ENCODE measurements at places on chromosomes 11 and 22.
A peak's percentile ranks its signal among the peaks of the same experiment; 100 is the strongest.

DNA sequence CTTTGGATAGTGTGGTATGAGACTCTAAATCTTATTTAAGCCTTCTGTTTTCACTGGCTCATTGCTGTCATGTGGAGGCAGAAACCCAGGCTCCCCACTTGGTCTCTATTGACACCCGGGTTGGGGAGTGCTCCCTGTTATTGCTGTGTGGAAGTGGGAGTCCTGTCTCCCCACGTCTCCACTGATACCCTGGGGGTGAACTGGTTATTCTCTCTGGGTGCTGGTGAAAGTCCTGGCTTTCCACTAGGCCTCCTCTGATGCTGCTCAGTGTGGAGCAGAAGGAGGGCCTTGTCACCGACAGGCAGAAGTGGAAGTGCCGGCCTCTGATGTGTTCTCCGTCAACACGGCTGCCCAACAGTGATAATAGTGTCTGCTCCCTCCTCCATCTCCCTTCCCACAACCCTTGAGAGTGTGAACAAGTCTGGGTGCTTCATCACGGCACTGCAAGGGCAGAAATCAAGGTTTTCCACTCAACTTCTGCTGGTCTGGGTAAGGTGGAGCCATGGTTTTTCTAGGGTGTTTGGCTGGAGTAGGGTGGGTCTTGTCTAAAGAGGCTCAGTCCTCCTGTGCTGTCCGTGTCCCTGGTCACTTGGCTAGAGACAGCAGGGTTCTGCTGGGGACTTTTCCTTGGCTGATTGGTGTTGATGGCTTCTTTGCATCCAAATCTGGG lies 240.7 kb upstream of the B3GAT1 start:
- no peak for DNase-seq

DNA sequence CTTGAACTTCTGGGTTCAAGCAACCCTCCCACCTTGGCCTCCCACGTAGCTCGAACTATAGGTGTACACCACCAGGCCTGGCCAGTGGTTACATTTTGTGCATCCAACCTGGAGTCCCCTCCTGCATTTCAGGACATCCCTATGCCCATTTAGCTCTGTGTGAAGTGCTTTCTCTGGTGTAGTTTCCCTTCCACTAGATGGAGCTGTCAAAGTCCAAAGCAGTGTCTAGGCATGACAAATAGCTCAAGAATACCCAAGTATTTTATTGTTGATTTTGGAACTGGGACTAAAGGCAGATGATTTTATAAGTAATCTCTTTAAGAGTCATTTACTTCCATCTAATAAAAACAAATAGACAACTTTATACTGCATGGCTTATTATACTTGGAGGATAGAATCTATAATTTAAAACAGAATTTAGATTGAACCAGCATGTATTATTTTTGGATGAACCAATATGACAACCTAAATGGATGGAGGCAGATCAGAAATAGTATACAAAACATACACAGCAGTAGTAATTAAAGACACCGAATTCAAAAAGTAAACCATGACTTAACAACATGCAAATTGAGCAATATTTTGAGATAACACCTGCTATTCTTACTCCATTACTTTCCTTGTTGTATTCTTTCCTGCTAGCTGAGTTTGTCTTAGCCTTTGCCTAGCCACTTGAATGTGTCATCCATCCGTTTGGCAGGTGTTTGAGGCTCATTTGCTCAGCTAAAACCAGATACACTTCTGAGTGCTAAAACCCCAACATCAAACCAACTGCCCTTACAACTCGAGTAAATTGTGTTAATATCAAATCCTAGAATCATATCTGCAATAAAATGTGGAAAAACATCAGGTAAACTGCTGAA lies 37.7 kb downstream of the EIF4ENIF1 start:
- DNase-seq = peak; percentile 44

GRCh38 chr11:33534575-33534974 lies 166.1 kb downstream of the C11orf91 start:
- peak; percentile 81 for DNase-seq

- no peak for DNase-seq
These were observed 43.8 kb downstream of the FLI1 start for GRCh38 chr11:128737704-128738103.

GRCh38 chr11:66920978-66921784 lies 37.0 kb downstream of the PC start:
- no peak for DNase-seq

GRCh38 chr11:67644472-67645418 lies 5.2 kb upstream of the TBX10 start:
- DNase-seq = no peak

GRCh38 chr11:36105743-36106581 lies 162.1 kb downstream of the LDLRAD3 start:
- DNase-seq = no peak

- DNase-seq = peak; percentile 71
These were observed 68.0 kb upstream of the YWHAH start for GRCh38 chr22:31876156-31876920.

DNA sequence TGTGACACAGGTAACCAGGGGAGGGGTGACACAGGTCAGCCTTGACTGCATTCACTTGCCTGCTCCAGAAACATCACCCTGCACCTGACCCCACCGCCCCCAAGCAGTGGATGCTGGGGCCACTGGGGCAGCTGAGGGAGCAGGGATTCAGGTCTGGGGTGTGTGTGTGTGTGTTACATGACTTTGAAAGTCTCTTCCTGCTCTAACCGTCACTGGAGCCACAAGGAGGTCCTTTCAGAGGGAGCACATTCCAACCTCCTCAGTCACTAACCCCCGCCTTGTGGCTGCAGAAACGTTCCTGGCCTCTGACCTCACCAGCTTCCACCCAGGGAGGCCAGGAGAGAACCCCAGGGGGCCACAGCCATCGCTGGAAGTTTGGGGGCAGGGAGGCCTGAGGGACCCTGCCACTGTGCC lies 2.9 kb upstream of the FOSL1 start:
- peak; percentile 81 for DNase-seq

GRCh38 chr11:61268588-61269250 lies 26.4 kb downstream of the VWCE start:
- DNase-seq = no peak

- no peak for DNase-seq
These were observed 231.5 kb downstream of the MIAT start for GRCh38 chr22:26888887-26889286.

DNA sequence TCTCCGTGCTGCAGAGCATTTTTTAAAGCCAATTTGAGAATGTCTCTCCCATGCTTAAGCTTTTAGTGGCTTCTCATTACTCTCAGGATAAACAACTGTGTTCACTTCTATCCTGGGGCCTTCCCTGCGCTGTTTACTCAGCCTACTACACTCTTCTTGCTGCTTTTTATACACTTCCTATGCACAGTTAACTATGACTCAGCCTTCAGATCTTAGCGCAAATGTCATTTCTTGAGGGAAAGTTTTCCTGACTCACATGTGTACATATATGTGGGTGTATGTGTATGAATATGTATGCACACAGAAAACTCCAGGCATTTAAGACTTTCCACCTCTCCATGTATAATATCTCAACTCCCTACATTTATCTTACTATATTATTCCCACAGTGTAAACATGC lies 9.8 kb downstream of the THAP12 start:
- DNase-seq = peak; percentile 71

- no peak for DNase-seq
These were observed 545 bp upstream of the ZDHHC13 start for GRCh38 chr11:19116276-19116970.

DNA sequence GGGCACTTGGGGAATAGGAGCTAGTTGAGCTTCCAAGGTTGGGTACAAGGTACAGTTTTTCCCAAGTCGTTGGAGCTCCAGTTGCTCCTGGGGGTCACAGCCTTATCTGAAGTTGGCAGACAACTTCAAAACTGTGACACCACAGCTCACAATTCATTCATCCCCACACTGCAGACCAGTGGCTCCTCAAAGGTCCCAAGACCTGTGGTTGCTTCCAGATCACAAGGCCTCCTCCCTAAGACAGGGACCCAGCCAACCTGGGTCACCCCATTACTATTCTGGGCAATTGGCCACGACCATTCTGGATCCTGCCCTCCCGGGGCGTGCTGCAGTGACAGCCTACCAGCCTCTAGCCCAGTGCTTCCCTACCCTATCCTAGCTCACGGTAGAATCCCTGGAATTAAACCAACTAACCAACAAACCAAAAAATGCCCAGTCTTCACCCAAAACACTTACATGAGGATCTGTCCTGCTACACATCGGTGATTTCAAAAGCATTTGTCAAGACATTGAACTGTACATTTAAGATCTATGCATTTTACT lies 862 bp upstream of the PDXP start:
- peak; percentile 29 for DNase-seq

GRCh38 chr11:35012467-35013191 lies 96.2 kb downstream of the PDHX start:
- no peak for DNase-seq

DNA sequence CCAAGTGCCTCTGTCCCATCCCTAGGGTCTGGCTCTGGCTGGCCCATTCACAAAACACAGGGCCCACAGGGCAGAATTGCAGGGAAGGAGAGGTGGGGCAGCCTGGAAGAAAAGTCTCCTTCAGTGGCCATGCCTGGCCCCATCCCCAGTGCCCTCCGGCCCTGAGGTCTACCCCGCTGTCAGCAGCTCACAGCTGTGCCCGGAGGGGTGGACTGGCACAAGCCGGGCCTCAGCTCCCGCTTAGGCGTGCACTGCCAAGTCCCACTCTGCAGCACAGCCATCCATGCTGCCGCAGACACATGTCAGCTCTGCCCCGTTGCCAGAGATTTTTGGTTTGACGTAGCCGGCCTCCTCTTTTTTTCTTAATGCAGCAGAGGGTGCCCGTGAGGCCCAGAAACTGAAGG lies 3.9 kb upstream of the SCN2B start:
- peak; percentile 64 for DNase-seq

- DNase-seq = no peak
These were observed 404.5 kb downstream of the LARGE1 start for GRCh38 chr22:33515795-33516194.

DNA sequence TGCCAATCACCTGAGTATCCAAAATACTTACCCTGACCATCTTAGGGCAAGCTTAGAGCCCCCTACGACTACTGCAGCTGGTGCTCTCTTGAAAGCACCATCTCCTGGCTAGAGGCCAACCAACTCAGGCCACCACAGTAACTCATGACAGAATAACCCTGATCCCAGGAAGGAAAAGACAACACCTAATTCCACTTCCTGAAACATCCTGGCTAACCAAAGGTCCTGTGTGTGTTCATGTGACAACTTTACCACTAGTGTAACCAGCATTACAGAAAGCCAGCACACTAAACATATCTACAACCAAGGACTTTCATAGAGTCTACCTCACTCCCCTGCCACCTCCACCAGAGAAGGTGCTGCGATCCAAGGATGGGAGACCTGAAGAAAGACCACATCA lies 17.4 kb upstream of the TMEM45B start:
- DNase-seq = no peak

- DNase-seq = no peak
These were observed 7.0 kb downstream of the ASRGL1 start for GRCh38 chr11:62344210-62344609.

DNA sequence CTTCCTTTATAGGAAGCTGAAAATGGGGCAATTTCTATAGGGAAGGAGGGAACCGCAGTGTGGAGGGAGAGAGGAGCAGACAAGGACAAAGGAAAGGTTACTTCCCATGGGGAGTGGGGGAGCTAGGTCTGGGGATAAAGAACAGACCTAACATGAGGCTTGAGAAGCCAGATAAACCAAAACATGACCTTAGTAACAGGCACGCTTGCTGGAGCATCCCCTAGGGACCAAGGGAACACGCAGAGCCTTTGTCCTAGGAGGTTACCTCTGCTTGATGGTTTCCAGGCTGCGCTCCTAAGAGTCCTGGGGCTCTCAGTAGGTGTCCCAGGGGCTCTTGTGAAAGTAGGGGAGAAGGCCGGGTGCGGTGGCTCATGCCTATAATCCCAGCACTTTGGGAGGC lies 271.4 kb upstream of the NCAM1 start:
- no peak for DNase-seq

DNA sequence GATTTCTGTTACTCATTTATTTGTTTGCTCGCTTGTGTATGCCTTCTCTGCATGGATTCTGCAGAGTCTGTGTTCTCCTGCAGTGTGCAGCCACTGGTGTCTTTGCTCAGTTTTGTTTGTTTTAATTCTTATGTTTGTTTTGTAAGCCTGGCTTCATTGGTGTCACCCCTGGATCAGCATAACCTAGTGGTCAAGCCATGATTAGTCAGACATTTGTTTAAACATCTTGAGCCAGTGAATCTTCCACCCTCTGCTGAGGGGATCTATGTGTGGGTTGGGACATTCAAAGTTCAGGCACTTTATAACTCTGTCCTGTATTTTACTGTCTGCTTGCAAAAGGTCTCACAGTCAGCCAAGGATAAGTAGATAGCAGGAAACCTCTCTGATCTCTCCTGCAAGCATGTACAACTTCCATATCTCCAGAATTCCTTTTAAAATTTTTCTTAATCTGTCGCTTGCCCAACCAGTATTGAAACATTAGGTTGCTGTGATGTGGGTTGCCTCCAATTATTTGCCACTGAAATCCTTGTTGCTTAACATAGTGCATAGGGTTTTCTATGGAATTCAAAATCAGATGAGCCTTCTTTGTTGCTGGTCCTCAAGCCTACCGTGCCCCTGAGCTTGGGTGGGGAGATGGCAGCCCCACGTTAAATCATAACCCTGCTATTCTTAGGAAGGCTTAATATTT lies 86.8 kb downstream of the KCNQ1OT1 start:
- no peak for DNase-seq

- DNase-seq = no peak
These were observed 13.4 kb upstream of the COMT start for GRCh38 chr22:19928207-19928606.

- no peak for DNase-seq
These were observed 1.9 kb downstream of the MS4A1 start for GRCh38 chr11:60457576-60457975.

DNA sequence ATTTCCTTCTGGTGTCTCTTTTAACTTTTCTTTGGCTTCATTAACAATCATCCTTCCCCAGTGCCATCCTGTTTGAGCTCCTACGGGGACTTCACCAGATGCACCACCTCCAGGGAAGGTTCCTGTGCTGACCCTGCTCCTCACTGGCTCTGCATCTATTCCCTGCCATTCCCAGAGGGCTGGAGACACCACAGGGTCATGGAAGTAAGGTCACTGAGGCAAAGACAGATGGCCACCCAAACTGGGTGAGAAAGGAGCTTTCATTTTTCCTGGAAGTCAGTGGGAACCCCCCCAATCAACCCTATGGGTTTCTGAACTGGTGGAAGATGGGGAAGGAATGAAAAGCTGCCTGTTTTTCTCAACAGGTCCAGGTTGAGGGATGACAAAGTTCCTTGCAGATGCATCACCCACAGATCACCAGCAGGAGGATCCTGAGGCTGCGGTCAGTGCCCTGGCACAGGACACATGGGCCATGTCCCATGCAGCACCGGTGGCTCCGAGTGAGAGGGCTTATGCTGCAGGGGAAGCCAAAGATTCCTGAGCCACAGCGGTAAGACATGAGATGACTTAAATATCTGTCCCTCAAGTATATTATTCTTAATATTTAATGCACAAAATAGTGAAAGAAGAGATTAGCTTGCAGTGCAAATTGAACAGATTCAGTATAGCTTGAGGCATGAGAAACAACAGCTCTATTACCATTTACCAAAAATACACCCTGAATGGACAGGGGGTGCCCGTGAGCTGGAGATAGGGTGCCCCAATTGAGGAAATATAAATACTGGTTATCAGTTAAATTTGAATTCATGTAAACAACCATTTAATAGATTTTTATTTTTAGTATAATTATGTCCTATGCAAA lies 73.0 kb upstream of the VPREB1 start:
- DNase-seq = peak; percentile 10

All from mammary epithelial cell (primary cell).